ENCODE measurements at places on chromosomes 7 and 10.

DNA sequence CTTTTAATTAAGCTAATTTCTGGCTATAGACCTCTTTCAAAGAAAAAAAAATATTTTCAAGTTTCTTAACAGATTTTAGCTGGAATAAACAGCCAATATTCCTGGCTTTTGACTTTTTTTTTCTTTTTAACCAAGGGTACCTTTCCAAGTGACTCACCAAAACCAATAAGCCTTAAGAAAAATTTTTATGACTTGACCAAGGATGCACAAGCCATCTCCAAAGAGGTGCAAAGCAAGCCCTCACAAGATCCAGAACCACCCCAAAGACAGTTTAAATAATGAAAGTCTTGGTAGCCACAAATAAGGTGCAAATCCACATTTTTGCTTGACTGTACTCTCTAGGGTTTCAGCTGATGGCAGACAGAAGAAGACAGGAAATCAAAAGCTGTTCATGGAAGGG is 76.5 kb downstream of the MAPK8 start:
- DNase-seq = no peak

- DNase-seq = no peak
Measured at GRCh38 chr7:92061154-92061553, 73.1 kb downstream of the CYP51A1 start.

DNA sequence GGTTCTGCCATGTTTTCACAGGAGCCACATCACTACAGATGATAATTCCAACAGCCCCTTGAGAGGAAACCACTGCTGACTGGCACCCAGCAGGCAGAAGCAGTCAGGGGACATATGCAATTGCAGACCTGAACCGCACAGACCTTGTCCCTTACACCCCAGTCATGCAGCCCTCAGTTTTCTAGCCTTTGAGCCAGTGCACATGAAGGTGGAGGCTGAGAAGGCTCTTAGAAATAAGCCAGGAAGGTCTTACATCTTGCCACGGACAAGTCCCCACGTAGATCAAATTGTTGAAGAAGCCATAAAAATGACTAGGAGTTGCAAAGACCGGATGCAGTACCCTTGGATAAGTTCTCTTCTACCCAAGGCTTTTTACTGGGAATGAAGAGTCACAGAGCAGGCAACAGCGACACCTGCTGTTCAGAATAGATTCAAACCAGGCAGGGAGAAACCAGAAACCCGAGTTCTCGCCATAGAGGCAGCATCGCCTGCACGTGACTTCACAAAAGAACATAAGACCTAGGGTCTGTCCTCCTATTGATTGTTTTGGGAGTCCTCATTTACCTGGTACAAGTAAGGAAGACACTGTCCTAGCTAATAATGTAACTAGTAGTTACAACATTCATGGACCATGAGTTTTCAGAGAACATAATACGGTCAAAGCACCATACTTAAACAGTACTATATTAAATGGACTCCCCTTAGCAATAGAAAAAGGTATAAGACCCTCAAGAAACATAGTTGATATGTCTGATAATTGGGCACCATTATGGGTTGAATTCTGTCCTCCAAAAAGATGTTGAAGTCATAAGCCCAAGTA is 11.1 kb downstream of the STEAP1B start:
- no peak for DNase-seq

GRCh38 chr7:142749218-142749993 is at the start of gene PRSS1:
PRSS1 (plus strand) TSS chr7:142749472; CDS start chr7:142749485, 13 bp downstream.
- DNase-seq = no peak

- DNase-seq = no peak
Measured at GRCh38 chr10:61688551-61689308, 26.0 kb downstream of the CABCOCO1 start.

DNA sequence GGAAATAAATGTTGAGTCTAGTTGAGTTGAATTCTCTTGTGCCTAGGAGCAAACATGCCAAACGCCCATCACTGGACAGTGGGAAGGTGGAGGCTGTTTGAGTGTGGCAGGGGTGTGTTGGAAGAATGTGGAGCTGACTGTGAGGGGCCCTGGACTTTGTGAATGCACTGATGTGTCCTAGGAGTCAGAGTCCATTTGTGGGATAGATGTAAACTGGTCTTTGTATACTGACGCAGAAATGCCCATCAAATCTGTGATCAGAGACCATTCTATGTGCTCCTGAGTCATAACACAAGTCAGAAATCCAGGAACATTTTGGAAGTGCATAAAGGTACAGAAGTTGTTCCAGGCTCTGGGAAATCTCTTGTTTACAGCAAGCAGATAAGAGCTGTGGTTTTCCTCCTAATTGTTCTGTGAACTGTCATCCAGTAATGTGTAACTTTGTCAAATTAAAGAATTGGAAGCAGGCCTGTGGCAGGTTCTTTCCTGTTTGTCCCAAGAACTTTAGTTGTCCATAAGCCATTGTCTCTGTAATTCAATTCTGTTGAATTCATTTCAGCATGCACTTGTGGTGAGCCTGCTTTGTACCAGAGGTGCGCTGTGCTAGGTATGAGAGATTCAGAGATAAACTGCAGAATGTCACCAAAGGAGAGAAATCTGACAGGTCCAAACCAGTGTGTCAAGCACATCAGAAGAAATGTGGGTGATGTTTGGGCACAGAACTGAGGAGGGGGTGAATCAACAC is 7.6 kb downstream of the PRXL2A start:
- DNase-seq = no peak

GRCh38 chr7:107998150-107998549 is 4.8 kb downstream of the LAMB1 start:
- DNase-seq = no peak

- no peak for DNase-seq
Measured at GRCh38 chr7:112134039-112134438, 72.2 kb downstream of the DOCK4 start.

- no peak for DNase-seq
Measured at GRCh38 chr10:100814751-100815474, 69.5 kb downstream of the PAX2 start.

- DNase-seq = peak; percentile 73
Measured at GRCh38 chr7:155003092-155003375, at the start of gene PAXIP1. PAXIP1 (minus strand) TSS chr7:155003124; CDS start chr7:155002929, 195 bp downstream.

DNA sequence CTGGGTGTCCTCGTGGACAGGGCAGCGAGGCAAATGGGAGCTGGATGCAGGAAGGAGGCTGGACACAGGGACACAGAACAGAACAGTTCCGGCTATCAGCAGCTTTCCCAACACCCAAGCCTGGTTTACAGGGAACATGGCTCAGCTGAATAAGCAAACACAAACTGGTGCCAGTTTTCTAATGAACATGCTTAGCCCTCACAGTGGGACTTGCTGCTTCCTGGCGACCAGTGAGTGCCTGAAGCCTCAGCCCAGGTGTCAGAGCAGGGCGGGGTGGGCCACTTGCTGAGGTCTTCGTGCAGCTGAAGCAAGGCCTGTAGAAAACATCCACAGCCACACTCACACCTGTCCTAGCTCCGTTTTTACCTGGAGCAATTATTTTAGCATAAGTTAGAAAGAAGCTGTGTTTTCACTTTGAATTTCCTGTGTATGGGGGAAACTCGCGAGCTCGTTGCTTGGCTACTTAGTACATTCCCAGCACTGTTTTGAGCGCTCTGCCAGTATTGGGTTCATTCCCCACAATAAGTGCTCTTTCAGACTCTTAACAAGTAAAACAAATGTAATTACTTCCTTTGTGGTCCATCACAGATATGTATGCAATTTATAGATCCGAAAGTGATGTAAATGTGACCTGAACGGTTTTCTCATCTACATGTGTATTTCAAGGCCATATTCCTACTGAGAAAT is 261.2 kb upstream of the SHH start:
- DNase-seq = no peak

- no peak for DNase-seq
Measured at GRCh38 chr10:131778385-131778784, 122.4 kb upstream of the PPP2R2D start.
